ENCODE measurements at places on chromosomes 5 and 9. TPM values are rescaled to one million over a fixed set of nuclear protein-coding genes. Genes with fewer than 3 reads are reported as not detected.

The GRM6 gene
- total RNA-seq = not detected

The ENG gene
- 182 TPM for total RNA-seq

The ZNF462 gene
- 36.5 TPM for total RNA-seq

The GDF9 gene
- total RNA-seq = 0.25 TPM

The GTF2H2C gene
- total RNA-seq = 83.4 TPM

The FOXD4 gene
- 1.1 TPM for total RNA-seq

The SLCO4C1 gene
- 26.5 TPM for total RNA-seq

The SCGB3A2 gene
- 305 TPM for total RNA-seq

- DNase-seq = no peak
Observed at GRCh38 chr5:9692576-9692975, 62.4 kb upstream of the TAS2R1 start.

GRCh38 chr5:143434261-143435209 lies 31.0 kb upstream of the NR3C1 start:
- no peak for DNase-seq

- DNase-seq = peak; percentile 49
Observed at GRCh38 chr9:70589571-70590314, 175.3 kb upstream of the KLF9 start.

DNA sequence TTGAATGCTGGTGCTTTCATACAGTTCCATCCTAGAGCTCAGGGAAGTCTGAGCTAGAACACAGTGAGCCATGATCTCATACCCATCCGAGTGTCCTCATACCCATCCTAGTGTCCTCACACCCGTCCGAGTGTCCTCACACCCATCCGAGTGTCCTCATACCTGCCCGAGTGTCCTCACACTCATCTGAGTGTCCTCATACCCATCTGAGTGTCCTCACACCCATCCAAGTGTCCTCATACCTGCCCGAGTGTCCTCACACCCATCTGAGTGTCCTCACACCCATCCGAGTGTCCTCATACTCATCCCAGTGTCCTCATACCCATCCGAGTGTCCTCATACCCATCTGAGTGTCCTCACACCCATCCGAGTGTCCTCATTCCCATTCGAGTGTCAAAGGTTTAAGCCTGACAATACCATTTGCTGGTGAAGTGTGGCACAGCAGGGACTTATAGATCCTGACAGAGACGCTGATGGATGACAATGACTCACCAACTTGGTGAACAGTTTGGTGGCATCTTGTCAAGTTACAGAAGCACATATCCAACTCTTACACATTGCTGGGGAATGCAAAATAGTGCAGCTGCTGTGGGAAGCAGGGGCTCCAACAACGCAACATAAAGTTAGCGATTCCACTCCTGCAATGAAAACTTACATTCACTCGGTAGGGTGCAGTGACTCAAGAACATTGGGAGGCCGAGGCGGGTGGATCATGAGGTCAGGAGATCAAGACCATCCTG lies 77.0 kb upstream of the COL5A1 start:
- no peak for DNase-seq

DNA sequence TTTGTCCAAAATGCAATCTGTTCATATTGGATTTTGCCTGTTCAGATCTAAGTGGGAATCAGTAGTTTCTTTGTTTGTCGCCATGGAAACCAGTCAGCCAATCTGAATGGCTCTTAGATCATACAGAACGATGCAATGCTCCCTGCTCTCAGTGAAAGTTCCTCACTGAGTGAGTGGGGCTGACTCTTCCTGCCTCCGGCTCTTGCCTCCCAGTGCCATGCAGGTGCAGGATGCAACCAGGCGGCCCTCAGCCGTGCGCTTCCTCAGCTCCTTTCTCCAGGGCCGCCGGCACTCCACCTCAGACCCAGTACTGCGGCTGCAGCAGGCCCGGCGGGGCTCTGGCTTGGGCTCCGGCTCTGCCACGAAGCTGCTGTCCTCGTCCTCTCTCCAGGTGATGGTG lies at the start of gene PTPDC1:
Gene PTPDC1, plus strand, starts transcription at position 151 of the 400 bp plus-strand sequence. Its CDS starts 67 bp downstream, at position 218.
- DNase-seq = peak; percentile 52

- peak; percentile 43 for DNase-seq
Observed at GRCh38 chr5:140571105-140571504, 6.5 kb downstream of the SLC35A4 start.

- DNase-seq = no peak
Observed at GRCh38 chr5:9499498-9499876, 46.4 kb downstream of the SEMA5A start.

GRCh38 chr5:142833517-142834449 lies 63.6 kb downstream of the ARHGAP26 start:
- no peak for DNase-seq

GRCh38 chr9:35856882-35857281 lies 13.3 kb downstream of the OR13J1 start:
- DNase-seq = no peak

DNA sequence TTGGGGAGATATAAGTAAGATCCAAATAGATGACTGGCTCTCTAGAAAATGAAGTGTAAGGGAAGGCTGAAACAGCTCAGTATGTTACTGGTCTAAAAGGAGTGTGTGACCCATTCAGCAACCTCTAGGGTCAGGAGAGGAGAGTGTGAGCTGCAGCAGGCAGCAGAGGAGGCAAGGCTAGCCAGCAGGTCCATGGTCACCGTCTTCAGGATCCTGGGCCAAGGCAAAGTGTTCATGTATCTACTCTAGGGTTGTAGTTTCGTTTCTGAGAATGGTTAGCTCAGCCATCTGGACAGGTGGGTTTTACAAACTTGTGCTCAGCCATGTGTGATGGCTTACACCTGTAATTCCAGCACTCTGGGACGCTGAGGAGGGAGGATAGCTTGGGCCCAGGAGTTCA lies 13.7 kb downstream of the MYO10 start:
- DNase-seq = no peak

DNA sequence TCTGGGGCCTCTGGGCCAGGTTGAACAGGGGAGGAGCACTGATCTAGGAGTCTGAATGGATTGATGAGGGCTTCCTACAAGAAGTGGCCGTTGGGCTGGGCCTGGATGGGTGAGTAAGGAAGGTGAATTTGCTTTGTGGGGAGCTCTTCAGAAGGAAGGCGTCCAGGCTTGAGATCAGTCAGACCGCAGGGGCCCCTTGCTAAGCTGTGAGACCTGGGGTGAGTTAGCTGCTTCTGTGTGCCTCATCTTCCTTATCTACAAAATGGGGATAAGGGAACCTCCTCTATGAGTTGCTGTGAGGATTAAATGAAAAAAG lies 1.1 kb upstream of the SYNPO start:
- DNase-seq = no peak

DNA sequence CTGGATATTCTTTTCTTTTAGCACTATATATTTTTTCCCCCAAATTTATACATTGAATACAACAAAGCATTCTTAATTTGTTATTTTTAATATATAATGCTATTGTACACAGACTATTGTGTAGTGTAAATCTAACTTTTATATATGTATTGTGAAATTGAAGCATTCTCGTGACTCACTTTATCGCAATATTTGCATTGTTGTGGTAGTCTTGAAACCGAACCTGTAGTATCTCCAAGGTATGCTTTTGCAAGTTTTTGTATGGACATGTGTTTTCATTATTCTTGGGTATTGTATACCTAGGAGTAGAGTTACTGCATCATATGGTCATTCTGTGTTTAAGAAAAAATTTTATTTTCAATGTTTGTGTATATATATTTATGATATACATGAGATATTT lies 49.6 kb downstream of the NSD1 start:
- no peak for DNase-seq

GRCh38 chr5:55171471-55171870 lies 1.5 kb downstream of the CDC20B start:
- no peak for DNase-seq

GRCh38 chr5:107290780-107291398 lies 379.8 kb downstream of the EFNA5 start:
- DNase-seq = no peak
